ENCODE measurements at places on chromosomes 2 and 18. TPM values are rescaled to one million over a fixed set of nuclear protein-coding genes. Genes with fewer than 3 reads are reported as not detected.

DNA sequence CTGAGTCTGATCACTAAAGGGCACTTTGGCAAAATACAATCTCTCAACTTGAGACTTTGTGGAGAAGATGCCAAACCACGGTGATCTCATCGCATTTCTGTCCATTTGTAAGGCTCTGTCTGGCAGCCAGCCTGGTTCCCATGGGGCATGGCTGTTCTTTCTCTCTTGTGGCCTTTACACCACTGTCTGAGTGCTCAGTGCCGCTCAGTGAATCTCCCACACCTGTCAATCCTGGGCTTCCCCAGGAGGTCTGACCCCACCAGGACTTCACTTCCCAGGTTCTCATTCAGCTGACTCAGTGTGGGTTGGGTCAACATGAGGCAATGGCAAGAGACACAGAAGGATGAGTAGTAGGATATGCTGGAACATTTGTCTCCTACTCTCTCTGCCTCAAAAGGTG is 96.8 kb upstream of the TRIB2 start:
- no peaks in the 10 kb centered on the region for H3K36me3 ChIP-seq
- H3K27me3 ChIP-seq: no peaks in the 10 kb centered on the region
- no peak overlapping the region for H3K4me3 ChIP-seq
- no peaks in the 10 kb centered on the region for H3K4me1 ChIP-seq
- H3K27ac ChIP-seq: no peak overlapping the region

DNA sequence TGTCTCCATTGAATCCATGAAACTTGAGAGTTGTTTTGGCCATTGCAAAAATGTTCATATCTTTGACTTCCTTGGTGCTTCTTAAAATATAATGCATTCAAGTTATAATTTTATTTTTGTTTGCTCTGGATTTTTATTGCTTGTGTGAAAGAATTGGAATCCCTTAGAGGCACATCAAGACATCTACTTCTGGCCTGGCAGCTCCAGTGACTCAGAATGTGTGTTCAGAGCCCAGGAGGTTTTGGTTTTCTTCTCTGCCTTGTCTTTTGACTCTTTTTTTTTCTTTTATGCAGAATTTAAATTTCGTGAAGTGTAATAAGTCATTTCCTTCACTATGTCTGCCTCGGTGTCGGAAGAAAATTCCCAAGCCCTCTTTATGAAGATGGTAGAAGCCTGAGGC is 180.2 kb downstream of the LTBP1 start:
- H3K4me3 ChIP-seq: no peak overlapping the region
- H3K27ac ChIP-seq: peak overlapping the region; percentile 82
- no peak for DNase-seq
- H3K4me1 ChIP-seq: peaks cover 10% of the 10 kb centered on the region

DNA sequence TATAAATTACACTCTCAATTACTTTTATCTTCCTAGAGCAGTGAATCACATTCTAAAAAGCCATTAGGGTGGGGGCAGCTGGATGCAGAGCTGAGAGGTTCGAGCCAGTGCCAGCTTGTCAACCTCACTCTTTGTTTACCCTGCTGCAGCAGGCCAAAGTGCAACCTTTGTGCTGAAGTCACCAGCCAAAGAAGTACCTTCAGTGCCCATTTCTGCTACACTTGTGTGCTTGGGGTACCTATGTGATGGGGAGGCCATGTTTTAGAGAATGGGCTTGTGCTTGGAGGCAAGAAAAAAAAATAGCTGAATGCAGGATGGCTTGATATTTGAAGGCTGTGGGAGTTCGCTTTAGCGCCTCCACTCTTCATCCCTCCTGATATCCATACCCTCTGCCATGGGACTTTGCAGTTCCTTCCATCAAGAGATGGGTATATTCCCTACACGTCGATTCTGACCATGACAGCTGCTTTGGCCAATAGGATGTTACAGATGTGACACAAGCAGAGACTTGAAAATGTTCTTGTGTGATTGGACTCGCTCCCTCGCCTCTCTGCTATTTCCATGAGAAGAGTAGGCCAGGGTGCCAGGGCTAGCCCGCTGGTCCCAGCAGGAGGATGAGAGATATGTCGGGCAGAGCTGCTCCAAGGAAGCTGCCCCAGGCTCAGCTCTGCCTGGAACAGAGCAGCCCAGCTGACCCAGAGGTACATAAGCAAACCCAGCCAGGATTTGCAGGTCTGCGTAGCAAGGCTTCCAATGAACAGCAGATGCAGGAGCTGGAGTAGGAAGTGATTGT is 12.7 kb upstream of the FZD5 start:
- no peak overlapping the region for H3K4me3 ChIP-seq
- H3K4me1 ChIP-seq: no peaks in the 10 kb centered on the region
- no peaks in the 10 kb centered on the region for H3K36me3 ChIP-seq
- no peaks in the 10 kb centered on the region for H3K27me3 ChIP-seq
- DNase-seq: no peak

GRCh38 chr2:71796174-71796593 is 342.8 kb downstream of the DYSF start:
- H3K4me3 ChIP-seq: no peak overlapping the region
- H3K4me1 ChIP-seq: no peaks in the 10 kb centered on the region
- peak; percentile 62 for DNase-seq
- no peak overlapping the region for H3K27ac ChIP-seq
- no peaks in the 10 kb centered on the region for H3K36me3 ChIP-seq

GRCh38 chr18:35463050-35463449 is 34.7 kb downstream of the INO80C start:
- H3K36me3 ChIP-seq: no peaks in the 10 kb centered on the region
- DNase-seq: no peak
- H3K27ac ChIP-seq: no peak overlapping the region
- no peak overlapping the region for H3K4me3 ChIP-seq
- H3K27me3 ChIP-seq: no peaks in the 10 kb centered on the region
- peaks cover 11% of the 10 kb centered on the region for H3K4me1 ChIP-seq

Gene EML6
- total RNA-seq: 2.7 TPM

Gene ACKR3
- total RNA-seq: 116 TPM

DNA sequence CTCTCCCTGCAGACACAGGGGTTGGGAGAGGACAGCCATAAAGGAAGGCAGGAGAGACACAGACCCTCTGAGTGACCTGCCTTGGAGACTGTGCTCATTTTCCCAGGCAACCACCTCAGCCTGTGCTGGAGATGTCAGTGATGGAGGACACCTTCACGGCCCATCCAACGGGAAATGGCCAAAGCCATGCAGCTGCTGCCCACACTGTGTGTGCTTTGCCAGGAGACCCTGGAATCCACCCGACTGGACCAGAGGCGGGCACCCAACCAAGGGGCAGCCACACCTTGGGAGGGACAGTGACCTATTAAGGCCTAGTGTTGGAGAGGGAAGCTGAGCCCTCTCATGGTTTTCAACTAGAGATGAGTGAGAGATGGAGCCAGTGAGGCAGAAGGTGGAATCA is 192.5 kb downstream of the SMAD2 start:
- H3K27ac ChIP-seq: no peak overlapping the region
- no peaks in the 10 kb centered on the region for H3K27me3 ChIP-seq
- no peaks in the 10 kb centered on the region for H3K36me3 ChIP-seq
- DNase-seq: peak; percentile 31
- no peak overlapping the region for H3K4me3 ChIP-seq

Gene SERPINB7
- total RNA-seq: not detected

DNA sequence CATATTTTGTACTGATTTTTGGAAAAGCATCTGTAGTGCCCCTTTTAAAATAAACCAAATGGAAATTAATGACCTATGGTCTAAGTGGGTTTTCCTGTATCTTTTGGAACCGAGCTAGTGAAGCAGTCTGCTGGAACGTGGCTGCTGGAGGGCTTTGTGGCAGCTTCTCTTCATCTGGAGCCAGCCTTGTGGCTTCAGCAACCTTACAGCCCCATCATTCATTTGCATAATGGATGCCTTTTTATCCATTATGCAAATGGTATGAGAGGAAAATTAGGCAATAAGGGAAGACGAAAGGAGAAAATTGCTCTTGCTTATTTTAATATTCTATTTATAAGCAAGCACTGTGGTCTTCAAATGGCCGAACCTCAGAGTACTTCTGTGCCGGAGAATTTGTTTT is 421.0 kb downstream of the PARD3B start:
- no peaks in the 10 kb centered on the region for H3K27me3 ChIP-seq
- no peak for DNase-seq
- H3K27ac ChIP-seq: no peak overlapping the region
- no peaks in the 10 kb centered on the region for H3K4me1 ChIP-seq
- no peak overlapping the region for H3K4me3 ChIP-seq

DNA sequence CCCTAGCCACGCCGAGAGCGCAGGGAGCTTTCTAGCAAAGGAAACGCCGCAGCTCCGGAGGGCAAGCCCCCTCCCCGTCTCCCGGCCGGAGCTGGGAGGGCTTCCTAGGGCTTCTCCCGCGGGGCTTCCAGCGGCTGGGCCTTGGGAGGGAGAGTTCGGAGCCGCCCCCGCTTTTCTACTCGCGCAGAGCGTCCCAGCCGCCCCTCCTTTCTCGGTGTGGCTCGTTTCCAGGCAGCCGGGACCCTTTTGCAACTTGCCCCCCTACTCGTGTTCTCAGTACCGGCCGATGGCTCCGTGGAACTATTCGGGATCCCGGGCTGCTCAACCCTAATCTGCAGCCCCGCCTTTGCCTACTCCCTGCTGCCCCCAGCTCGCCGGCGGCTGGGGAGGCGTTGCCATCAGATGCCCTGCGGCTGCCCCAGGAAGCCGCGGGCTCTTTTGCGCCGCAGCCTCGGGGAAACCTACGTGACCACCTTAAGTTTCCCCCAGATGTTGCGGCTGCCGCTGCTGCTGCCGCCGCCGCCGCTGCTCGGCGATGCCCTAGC is 1.5 kb upstream of the NR4A2 start:
- H3K4me1 ChIP-seq: no peaks in the 10 kb centered on the region
- H3K27ac ChIP-seq: peak overlapping the region; percentile 93
- no peaks in the 10 kb centered on the region for H3K36me3 ChIP-seq
- peak overlapping the region; percentile 29 for H3K4me3 ChIP-seq

- no peak for DNase-seq
- H3K4me3 ChIP-seq: no peak overlapping the region
- no peaks in the 10 kb centered on the region for H3K27me3 ChIP-seq
- H3K27ac ChIP-seq: no peak overlapping the region
- no peaks in the 10 kb centered on the region for H3K36me3 ChIP-seq
Measured at GRCh38 chr2:86648681-86649080, 25.0 kb upstream of the RNF103 start.

DNA sequence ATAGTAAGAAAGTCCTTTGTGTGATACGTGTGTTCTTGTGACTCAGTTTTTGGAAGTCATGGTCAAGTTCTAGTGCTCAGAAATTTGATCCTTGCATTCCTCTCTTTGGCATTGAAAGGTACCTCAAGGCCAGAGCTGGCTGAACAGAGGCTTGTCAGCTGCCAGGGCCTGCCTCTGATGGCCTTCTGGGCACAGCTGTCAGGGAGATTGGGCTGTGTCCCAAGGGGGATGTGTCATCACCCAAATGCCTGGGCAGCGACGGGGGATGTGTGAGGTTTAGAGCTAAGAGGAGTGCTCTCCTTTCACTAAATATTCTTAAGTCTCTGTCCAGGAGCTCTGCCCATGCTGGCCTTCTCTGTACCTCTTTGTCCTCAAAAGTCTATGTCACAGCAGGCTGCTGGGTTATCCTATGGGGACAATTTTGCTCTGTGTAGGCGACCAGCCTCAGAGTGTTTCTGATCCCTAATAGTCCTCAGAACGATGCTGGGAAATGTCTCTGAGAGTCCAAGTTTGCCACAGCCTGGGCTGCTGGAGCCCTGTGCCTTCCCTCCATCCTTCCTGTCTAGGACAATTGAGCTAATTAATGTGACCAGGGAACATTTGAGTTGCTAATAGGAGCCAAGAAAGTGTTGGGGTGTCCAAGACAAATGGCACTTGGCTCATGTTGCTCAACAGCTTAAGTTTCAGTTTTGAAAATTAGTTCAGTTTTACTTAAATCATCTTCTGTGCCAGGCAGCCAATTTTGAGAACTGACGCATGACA is 115.4 kb upstream of the ZNF521 start:
- H3K4me1 ChIP-seq: peaks cover 3% of the 10 kb centered on the region
- no peaks in the 10 kb centered on the region for H3K27me3 ChIP-seq
- H3K4me3 ChIP-seq: no peak overlapping the region

- no peak for DNase-seq
- H3K4me1 ChIP-seq: no peaks in the 10 kb centered on the region
- no peak overlapping the region for H3K4me3 ChIP-seq
- no peaks in the 10 kb centered on the region for H3K27me3 ChIP-seq
- H3K36me3 ChIP-seq: no peaks in the 10 kb centered on the region
Measured at GRCh38 chr18:2331491-2331890, 239.8 kb downstream of the METTL4 start.

- no peaks in the 10 kb centered on the region for H3K4me1 ChIP-seq
- DNase-seq: no peak
- no peak overlapping the region for H3K27ac ChIP-seq
- no peaks in the 10 kb centered on the region for H3K36me3 ChIP-seq
- no peaks in the 10 kb centered on the region for H3K27me3 ChIP-seq
Measured at GRCh38 chr2:79580175-79580574, 67.3 kb downstream of the CTNNA2 start.

DNA sequence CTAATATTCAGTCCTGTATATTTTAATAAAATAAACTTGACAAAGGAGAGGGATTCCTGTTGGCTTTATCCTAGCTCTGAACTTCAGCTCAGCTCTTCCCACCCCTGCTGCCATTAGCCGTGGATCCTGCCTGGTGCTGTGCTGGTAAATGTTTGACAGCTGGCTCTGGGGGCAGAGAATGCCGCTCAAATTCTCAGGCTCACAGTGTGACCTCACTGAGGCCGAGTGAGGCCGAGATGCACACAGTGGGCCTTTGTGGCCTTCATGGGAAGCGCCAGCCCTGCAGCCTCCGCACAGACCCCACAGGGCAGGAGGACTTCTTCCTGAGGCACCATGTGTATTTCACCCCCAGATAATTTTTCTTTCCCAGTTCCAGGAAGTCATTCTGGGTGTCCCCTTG is 16.5 kb upstream of the FAHD2A start:
- H3K4me1 ChIP-seq: no peaks in the 10 kb centered on the region
- no peak for DNase-seq
- no peak overlapping the region for H3K4me3 ChIP-seq
- H3K27ac ChIP-seq: no peak overlapping the region
- H3K36me3 ChIP-seq: no peaks in the 10 kb centered on the region
- H3K27me3 ChIP-seq: no peaks in the 10 kb centered on the region

DNA sequence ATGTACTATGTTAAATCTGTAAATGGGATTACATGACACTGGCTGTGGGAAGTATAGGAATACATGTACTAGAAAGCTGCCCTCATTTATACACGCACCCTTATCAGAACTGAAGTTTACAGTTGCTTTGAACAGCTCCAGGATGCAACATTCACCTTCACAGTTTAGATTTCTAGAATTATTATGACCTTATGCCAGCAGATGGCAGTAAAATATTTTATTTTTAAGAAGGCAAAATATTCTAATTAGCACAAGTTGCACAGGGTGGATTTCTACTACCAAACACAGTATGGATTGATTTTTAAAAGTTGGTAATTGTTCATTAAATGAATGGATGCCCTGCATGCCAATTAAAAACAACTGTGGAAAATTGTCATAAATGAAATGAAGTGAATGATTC is 670.4 kb downstream of the KCNJ3 start:
- no peak overlapping the region for H3K4me3 ChIP-seq
- no peaks in the 10 kb centered on the region for H3K27me3 ChIP-seq
- no peak overlapping the region for H3K27ac ChIP-seq
- no peak for DNase-seq
- H3K36me3 ChIP-seq: no peaks in the 10 kb centered on the region
- no peaks in the 10 kb centered on the region for H3K4me1 ChIP-seq

GRCh38 chr2:168084288-168084687 is 163.1 kb downstream of the STK39 start:
- DNase-seq: no peak
- H3K4me1 ChIP-seq: no peaks in the 10 kb centered on the region
- no peak overlapping the region for H3K27ac ChIP-seq
- no peaks in the 10 kb centered on the region for H3K27me3 ChIP-seq
- H3K4me3 ChIP-seq: no peak overlapping the region

- no peaks in the 10 kb centered on the region for H3K27me3 ChIP-seq
- H3K4me1 ChIP-seq: no peaks in the 10 kb centered on the region
- H3K4me3 ChIP-seq: no peak overlapping the region
Measured at GRCh38 chr2:88831792-88832248, 140.3 kb downstream of the RPIA start.

Gene CRACDL
- 7.5 TPM for total RNA-seq

Gene ANKAR
- total RNA-seq: 27.2 TPM

Gene ATP6V1B1
- total RNA-seq: not detected

Gene EMX1
- not detected for total RNA-seq
